ENCODE measurements at places on chromosomes 11 and 22. TPM values are rescaled to one million over a fixed set of nuclear protein-coding genes. Genes with fewer than 3 reads are reported as not detected.

DNA sequence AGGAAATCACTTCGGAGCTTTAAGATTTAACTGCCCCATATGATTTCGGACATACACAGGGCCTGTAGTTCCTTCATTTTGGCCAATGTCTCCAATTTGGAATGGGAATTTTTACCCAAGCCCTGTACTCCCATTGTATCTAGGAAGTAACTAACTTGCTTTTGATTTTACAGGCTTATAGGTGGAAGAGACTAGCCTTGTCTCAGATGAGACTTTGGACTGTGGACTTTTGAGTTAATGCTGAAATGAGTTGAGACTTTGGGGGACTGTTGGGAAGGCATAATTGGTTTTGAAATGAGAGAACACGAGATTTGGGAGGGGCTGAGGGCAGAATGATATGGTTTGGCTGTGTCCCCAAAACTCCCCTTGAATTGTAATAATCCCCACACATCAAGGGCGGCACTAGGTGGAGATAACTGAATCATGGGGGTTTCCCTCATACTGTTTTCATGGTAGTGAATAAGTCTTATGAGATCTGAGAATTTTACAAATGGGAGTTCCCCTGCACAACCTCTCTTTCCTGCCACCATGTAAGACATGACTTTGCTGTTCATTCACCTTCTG is 130.5 kb downstream of the LARGE1 start:
- no peak for DNase-seq

The CEP126 gene
- 6.5 TPM for total RNA-seq

The SLC37A2 gene
- total RNA-seq: 17.5 TPM

DNA sequence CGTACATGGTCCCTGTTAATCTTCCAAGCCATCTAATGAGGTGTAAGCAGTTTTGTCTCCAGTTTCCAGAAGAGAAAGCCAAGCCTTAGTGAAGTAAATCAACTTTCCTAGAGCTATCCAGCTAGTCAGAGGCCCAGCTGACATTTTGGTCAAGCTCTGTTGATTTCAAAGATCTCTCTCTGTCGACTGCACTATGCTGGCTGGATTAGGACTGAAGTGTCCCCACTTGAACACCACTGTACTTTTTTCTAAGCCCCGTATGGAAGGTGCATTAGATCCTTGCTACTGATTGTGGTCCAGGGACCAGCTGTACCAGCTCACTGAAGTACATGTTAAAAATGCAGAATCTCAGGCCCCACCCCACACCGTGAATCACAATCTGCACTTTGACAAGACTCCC is 176.5 kb upstream of the NAV2 start:
- DNase-seq: no peak

- DNase-seq: peak; percentile 92
Observed at GRCh38 chr22:32531931-32532819, 57.6 kb downstream of the FBXO7 start.

The CASP1 gene
- total RNA-seq: 25.0 TPM

DNA sequence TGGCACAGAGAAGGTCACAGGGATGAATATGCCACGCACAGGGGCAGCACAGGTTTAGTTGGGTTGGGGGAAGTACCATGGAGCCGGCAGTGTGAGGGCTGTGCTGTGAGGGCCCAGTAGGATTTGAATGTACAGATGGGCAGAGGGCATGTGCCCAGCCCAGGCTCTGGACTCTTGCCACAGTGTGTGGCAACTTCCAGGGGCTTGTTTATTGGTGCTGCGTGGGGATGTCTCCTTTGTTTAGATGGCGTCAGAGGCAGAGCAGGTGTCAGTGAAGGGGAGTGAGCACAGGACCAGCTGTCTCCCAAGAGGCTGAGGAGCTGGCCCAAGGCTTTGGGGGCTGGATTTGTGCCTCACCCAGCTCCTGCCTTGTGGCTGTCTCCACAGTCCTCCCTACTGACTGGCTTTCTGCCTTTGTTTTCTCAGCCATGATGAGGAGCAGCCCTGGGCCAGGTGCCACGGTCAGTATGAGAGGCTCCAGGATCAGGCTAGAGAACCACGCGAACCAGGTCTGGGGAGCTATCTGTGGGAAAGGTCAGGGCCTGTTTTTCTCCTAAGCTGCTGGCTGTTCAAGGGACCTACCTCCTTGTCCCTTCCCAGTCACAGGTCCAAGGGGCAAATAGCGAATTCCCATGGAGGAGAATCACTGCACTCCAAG is 21.9 kb downstream of the SUN2 start:
- no peak for DNase-seq

GRCh38 chr11:92667486-92668152 is 301.8 kb upstream of the MTNR1B start:
- DNase-seq: no peak

The ACRV1 gene
- not detected for total RNA-seq

DNA sequence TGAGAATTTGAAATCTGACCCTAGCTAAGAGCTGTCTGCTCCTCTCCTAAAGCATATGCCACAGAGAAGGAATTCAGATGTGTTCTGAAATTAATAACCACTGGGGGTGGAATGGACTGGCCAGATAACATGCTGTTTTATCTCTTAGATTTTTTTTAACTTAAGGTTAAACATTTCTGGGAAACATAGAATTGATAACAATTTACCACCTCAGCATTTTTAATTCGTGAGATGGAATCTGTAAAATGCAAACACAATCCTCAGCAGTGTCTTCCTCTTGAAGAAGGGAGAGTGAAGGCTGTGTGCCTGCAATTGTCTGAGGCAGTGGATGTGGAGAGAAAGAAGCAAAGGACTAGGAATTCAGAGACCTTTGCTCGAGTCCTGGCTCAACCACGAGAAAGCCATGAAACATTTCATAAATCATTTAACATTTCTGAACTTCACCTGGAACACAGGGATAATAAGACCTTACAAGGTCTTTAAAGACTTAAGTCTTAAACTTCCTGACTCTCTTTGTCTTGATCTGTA is at the start of gene SLC5A12:
SLC5A12 (minus strand) TSS at position 113 of the 528 bp plus-strand sequence. CDS start 346 bp downstream, outside the sequence.
- DNase-seq: no peak

DNA sequence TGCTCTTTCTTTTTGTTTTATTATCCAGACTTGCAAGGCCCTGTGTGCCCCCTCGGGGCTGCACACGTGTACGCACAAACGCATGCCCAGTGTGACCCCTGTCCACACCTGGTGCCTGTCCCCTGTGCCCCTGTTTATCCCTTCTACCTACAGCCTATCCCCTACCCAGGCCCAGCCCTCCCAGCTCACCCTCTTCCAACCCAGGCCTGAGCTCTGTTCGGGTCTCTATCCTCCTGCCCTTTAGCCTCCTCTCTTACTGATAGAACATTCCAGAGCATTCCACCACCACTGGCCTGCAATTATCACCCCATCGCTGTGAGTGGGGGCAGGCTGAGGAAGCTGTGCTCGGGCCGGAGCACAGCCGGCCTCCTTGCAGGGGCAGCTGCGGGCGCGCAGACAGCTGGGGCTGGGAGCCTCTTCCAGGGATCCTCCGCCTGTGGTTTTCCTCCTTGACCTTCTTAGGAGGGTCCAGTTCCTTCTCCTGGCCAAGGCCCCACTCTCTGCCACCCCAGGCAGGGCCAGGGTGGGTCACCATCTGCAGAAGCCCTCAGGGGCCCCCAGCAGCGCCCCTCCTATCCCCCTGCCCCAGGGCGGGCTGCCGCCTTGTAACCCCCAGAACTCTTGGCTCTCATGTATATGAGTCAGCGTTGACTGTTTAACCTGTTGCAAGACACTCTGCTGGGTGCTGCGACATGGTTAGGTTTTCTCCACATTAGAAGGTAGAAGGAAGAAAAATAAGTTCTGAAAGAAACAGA is 41.8 kb upstream of the KCNQ1OT1 start:
- no peak for DNase-seq

DNA sequence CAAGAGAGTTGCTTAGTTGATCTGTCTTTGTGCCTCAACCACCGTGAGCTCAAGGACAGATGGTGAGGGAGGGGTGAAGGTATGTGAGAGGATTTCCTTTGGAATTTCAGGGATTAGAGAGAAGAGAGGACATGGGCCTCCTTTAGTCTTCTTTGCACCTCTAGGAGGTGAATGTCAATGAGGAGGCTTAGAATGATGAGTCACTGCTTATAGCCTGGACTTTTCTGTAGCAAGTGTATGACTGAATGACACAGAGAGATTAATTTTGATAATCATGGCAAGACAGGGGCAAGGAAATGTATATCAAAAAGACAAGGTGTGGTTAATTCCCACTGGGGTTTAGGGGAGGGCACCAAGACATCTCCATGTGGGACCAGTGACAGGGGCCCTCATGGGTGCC is 947.3 kb upstream of the TENM4 start:
- DNase-seq: no peak

- no peak for DNase-seq
Observed at GRCh38 chr11:87019613-87020271, 18.0 kb upstream of the TMEM135 start.

DNA sequence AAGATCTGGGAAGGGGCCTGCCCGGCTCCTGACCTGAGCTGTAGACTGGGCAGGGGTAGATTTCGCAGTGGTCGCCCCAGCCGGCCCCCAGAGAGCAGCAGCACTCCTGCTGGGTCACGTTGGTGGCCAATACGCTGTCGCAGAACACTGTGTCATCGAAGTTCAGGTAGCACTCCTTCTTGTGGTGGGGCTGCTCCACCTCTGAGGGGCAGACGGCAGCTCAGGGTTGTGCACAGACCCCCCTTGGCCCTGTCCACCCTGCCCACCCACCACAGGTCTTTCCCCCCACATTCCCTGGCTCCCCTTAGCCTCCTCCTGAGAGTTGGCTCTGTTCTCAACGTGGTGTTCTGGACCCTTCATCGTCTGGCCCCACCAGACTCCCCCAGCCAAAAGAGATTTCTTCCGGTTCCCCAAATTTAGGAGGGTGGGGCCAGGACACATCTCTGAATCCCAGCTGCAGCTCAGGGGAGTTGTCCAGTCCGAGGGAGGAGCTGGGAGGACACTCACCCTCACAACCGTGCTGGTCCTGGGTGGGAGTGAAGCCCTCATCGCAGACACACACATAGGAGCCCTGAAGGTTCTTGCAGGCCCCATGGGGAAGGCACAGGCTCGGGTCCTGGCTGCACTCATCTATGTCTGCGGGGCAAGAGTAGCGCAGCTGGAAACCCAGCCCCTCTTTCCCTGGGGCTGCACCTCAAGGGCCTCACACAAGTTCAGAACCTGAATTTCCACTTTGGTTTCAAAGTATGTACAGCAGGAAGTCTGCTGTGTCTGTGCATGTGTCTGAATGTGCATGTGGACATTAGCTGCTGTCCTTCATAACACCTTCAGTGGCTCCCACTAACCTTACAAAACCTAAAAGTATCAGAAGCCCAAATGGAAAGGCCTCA is 16.5 kb downstream of the SCYL1 start:
- no peak for DNase-seq

GRCh38 chr11:123531325-123531724 is 101.3 kb downstream of the GRAMD1B start:
- no peak for DNase-seq

DNA sequence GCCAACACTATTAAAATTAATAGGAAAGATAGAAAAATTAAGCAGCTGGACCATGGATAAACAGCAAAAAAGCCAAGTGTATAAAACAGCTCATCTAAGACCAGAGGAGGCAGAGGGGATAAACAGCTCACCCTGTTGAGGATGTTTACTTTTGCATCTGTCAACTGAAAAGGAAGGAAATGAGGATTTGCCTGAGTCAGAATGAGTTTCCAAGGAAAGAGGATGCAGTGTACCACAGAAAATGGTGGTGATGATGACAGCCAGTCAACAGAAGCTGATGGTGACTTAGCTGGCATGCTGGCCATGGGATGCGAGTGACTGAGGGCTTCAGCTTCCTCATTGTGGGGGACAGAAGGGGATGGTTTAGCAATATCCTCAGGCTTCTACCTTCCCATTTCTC is 183.5 kb downstream of the KIRREL3 start:
- no peak for DNase-seq

- DNase-seq: no peak
Observed at GRCh38 chr11:91078221-91078620, 855.4 kb upstream of the CHORDC1 start.

Data from mesenteric fat pad (tissue), 1 donor.